ENCODE measurements at places on chromosomes 7 and 10. TPM values are rescaled to one million over a fixed set of nuclear protein-coding genes. Genes with fewer than 3 reads are reported as not detected.

Gene GDI2
- 342 TPM for total RNA-seq

Gene GPR26
- total RNA-seq, result not detected

Gene PLAC9
- total RNA-seq, result 7.5 TPM

Gene DRGX
- total RNA-seq, result not detected

Gene STEAP4
- total RNA-seq, result 49.3 TPM

Gene TMEM270
- not detected for total RNA-seq

Gene SPAM1
- not detected for total RNA-seq

Gene DENND11
- total RNA-seq, result 14.1 TPM

Gene WNT2
- 2.4 TPM for total RNA-seq

Gene AGR2
- total RNA-seq, result 72.8 TPM

Gene SMC3
- total RNA-seq, result 37.0 TPM

Gene VAX1
- not detected for total RNA-seq

Gene BBIP1
- total RNA-seq, result 23.6 TPM

Gene YWHAG
- 128 TPM for total RNA-seq

Gene PIK3AP1
- total RNA-seq, result 26.9 TPM

Gene PDE1C
- 30.1 TPM for total RNA-seq

Gene CALML3
- total RNA-seq, result 3.6 TPM

Gene INMT
- total RNA-seq, result 7.8 TPM

Gene ZCWPW1
- total RNA-seq, result 8.6 TPM

Gene GPR15LG
- 1.3 TPM for total RNA-seq

Gene SPDYE5
- total RNA-seq, result not detected

Gene POMZP3
- total RNA-seq, result 3.4 TPM

Gene TLX1
- not detected for total RNA-seq

Gene AKAP9
- 124 TPM for total RNA-seq

Gene NRF1
- 27.2 TPM for total RNA-seq

Gene KIF5B
- total RNA-seq, result 104 TPM

Gene CCL24
- total RNA-seq, result 1.3 TPM

Gene SND1
- 120 TPM for total RNA-seq

Gene GDF2
- total RNA-seq, result not detected

Gene PRRT4
- 0.44 TPM for total RNA-seq

Gene SLC16A9
- 0.33 TPM for total RNA-seq

Gene CHRM2
- not detected for total RNA-seq

Gene EMX2
- total RNA-seq, result 7.8 TPM

Gene PPP1R17
- total RNA-seq, result not detected

Gene EBF3
- 4.2 TPM for total RNA-seq

Gene TRIM50
- total RNA-seq, result not detected

Gene MKX
- 1.4 TPM for total RNA-seq

All from breast epithelium (tissue), 4 donors.